ENCODE measurements at places on chromosomes 6 and 20.

- peak; percentile 38 for DNase-seq
These were observed 551 bp downstream of the SYNCRIP start for GRCh38 chr6:85641897-85642773.

- DNase-seq, result no peak
These were observed 34.6 kb upstream of the ADGRF1 start for GRCh38 chr6:47076422-47077344.

DNA sequence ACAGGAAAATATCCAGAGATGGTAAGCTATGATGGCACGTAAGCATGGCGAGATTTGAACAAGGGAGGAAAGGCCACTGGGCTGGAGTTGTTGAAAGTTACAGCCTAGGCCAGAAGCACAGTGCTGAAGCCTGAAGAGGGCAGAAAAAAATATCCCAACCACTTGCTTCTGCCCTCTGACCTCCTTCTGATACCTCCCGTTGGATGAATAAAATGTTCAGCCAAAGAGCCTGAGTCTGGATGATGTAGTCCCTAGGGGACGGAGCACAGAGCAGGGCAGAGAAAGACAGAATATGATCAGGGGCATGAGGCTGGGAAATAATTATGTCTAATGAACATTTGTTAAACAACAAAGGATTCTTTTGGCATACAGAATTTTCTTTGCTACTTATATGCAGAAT lies 19.7 kb downstream of the KLHL31 start:
- no peak for DNase-seq

DNA sequence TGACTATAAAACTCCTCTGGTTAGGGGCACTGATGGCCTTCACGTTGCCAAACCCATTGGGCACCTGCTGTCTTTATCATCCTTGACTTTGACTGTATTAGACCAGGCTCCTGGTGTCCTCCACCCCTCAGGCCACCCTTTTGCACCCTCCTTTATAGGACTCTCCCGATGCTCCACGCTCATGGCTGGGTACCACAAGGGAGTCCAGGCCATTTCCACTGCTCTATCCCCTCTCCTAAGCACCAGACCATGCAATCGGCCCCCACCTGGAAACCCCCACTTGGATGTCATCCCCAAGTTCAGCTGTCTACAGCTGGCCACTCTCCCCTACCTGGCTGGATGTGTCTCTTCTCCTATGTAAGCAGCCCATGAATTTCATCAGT lies 115.2 kb downstream of the TOX2 start:
- no peak for DNase-seq

GRCh38 chr6:36378243-36378920 lies 9.1 kb downstream of the ETV7 start:
- DNase-seq, result no peak

- no peak for DNase-seq
These were observed 541.5 kb downstream of the CD83 start for GRCh38 chr6:14658886-14659561.

DNA sequence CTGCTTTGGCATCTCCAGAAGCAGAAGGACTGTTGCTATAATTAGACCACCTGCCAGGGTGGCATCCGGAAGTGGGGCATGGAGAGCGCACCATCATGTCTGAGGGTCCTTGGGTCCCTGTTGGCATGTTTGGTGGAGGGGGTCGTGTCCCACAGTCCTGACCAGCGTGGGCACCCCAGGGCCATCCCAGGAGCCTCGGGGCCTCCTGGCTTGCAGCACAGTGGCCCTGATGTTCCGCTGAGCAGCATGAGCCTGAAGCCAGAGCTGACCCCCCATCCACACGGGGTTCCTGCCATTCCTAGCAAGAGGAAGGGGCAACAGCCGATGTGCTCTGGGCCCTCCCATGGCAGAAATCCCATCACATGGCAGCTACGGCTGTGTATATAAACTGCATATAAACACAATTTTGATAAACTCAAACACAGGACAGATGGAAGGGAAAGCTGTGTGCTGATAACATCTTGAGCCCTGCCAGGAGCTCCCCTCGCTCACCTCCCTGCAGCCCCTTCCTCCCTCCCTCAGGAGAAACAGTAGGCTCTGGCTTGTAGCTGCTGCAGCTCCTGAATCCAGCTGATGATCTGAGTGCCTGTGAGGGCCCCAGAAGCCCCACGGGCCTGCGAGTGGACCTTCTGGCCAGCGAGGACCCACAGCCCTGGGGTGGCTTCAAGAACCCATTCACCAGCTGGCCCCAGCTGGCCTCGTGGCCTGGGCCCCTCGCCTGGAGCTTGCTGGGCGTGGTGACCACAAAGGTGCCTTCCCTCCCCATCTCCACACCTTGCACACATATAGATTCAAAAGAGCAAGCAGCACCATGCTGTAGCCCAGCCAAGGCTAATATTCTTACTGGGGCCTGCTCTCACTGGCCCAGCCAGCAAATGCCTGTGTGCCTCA lies 321.6 kb downstream of the CDH4 start:
- no peak for DNase-seq

- no peak for DNase-seq
These were observed 17.1 kb downstream of the HLA-A start for GRCh38 chr6:29959467-29959866.

DNA sequence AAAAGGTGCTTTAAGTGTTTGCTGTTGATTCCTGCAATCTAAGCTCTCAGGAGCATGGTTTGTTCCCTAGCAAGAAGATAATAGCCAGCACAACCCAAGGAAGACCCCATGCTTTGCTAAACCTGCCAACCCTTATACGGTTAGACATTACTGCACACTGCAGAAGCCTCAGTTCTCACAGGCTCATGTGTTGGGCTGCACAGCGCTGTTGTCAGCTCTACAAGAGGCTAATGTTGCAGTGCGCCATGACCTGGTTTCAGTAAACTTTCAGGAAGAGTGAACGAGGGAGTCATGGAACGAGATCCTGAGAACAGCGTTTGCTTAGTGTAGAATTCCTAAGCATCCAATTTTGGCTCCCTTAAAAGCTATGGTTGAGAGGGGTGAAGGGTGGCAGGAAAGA lies 218.5 kb downstream of the ARHGAP18 start:
- DNase-seq, result no peak

- no peak for DNase-seq
These were observed 10.1 kb downstream of the CDC5L start for GRCh38 chr6:44397424-44398164.

DNA sequence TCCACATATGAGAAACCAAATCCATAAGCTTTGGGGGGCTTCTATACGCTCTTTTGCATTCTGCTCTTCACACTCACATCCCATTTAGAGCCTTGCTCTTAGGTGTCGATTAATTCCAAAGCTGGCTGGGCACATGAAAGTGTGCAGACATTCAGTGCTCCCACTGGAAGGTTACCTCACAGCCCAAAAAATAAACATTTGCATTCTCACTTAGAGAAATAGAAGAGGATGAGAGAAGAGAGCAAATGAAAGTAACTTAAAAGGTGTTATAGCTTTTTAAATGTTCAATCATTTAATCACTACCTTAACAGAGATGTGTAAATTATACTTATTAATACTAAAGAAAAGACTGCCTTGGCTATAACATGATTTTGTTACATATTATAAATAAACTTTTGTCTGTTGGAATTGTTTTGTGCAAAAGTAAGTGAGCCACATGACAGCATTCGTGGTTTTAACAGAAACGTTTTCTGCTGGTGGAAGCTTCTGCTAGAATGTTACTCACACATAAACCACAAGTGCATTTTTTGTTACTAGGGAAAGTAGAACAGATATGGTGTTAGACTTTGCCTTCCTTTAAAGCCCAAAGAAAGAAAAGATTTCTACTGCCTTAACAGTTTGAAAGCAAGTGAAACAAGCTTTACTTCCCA lies 116.7 kb downstream of the SIM1 start:
- no peak for DNase-seq

DNA sequence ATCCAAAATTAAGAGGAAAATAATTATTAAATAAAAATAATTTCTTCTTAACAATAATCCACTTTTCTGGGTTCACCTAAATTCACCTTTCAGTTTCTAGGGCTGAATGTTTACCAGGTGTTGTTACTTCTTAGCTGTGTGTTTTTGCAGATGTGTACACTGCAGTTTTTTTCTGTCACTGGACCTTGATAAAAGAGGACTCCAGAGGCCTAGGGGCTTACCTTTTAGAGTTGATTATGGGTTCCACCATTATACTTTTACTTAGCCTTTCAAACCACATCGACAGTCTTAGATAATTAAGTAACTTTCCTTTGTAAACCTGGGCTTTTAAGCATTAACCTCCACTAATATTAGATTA lies 766.5 kb downstream of the BCKDHB start:
- DNase-seq, result no peak

GRCh38 chr6:3296078-3296477 lies 37.3 kb downstream of the PSMG4 start:
- no peak for DNase-seq

DNA sequence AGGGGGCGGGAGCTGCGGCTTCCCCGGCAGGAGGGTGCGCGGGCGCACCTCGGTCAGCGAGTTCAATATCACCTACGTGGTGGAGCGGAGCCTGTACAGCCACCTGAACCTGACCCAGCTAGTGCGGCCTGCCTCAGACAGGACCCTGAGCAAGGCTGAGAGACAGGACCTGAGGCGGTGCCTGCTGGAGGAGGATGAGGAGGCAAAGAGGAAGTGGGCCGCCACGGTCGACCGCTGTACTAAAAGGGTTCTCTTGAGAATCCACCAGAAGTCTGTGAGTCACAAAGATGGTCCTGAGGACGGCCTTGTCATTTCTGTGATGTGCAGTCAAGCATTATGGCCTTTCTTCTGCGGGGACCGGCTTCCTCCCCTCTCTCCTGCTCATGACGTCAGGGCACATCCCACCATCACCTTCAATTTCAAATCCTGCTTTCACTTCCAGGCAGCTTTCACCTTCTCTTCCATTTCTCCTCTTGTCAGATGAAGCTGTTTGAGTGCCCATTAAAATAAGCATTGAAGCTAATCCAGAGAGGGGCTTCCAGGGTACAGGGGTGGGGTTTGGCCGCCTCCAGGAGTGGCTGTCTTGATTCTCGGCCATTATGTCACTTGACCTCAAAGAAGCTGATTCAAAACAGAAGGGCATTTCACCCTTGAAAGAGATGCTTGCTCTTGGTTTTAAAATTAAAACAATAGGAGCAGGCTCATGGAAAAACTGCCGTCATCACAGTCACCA lies 177.6 kb downstream of the SASH1 start:
- no peak for DNase-seq

- DNase-seq, result peak; percentile 71
These were observed 25.2 kb downstream of the DLL1 start for GRCh38 chr6:170265655-170266054.

DNA sequence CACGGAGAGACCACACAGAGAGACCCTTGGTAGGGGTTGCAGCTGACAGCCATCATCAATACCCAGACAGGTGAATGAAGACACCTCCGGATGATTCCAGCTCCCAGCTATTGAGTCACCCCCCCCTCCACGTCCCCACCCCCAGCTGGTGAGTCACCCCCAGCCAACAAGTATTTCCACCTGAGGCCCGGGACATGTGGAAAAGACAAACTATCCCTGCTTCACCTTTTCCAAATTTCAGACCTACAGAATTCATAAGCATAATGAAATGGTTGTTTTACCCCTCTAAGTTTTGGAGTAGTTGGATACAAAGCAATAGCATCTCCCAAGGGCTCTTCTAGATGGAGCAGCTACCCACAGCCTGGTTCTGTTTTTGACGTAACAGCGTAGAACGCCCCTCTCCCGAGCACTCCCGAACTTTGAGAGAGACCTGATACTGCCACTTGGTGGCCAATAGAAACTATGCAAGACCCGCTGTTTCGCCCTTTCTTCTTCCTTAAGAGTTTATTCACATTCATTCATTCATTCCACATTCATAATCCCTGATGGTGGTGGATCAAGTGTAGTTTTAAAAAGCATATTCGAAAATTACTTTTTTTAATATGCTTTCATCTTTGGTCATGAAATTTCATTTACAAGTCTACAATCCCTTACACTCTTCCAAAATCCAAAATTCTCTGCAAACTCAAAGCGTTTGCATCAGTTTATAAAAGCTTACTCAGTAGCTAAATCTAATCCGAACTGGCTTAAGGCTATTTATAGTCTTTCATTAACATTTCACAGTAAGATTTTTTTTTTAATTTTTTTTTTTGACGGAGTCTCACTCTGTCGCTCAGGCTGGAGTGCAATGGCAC lies 15.1 kb upstream of the PPP1R16B start:
- DNase-seq, result no peak

DNA sequence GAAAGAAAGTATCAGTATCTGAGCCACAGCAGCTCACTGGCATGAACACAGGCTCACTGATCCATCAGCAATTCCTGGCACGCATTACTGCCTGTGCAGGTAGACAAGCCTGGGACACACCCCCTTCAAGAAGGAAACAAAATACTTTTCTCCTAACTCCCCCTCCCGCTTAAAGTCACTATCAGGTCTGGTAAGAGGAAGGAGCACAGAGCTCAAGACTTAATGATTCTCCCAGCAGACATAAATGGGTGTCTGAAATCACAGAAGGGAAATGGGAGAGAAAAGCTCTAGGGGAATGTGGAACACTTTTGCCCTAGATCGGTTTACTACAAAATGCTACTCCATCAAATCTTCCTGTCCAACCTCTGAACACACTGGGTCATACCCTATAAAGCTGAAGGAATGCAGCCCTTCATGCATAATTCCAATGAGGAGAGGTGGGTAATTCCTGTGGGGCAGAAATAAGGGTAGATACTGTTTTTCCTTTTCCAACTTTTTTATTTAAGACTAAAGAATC lies at the start of gene ADGRF1:
ADGRF1 (minus strand) TSS at position 58 of the 517 bp plus-strand sequence. CDS start 13,271 bp downstream, outside the sequence.
- DNase-seq, result no peak

GRCh38 chr20:42634156-42634555 lies 555.5 kb downstream of the PTPRT start:
- no peak for DNase-seq

DNA sequence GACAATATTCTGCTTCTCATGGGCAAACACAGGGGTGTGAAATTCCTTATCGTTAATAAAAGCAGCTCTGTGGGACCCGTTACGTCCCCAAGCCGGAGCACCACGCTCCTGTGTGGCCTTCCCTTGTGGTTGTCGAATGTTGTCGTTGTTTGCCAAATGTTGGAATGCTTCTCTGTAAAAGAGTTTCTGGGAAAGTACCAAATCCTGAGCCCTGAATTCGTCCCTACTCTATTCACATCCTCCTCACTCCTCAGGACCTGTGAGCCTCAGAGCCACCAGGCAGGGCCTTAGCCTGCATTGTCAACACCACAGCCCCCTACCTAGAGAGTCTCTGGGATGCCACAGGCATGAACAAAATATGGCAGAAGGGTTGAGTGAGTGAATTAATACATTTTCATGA lies 64.0 kb downstream of the THBS2 start:
- DNase-seq, result no peak

DNA sequence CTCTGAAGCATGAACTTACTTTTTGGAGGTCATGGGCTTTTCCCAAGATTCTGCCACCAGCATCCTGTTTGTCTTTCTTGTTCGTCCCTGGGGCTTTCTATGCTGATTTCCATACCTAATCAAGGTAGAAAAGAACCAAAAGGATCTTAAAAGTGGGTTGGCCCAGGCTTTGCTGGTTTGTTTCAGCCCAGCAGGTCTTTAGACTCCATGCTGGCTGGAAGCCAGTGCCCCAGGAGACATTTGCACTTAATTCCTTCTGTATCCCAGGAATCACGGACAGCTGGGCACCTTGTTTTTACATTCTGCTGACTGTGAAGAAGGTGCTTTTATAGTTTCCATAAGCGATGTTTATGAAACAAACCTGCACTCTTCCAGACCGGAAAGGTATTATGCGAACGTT lies 195.9 kb downstream of the CDH4 start:
- no peak for DNase-seq

GRCh38 chr20:6506906-6507305 lies 260.6 kb upstream of the BMP2 start:
- DNase-seq, result no peak

GRCh38 chr6:73078908-73079610 lies 146.2 kb downstream of the KHDC1L start:
- DNase-seq, result no peak
